ENCODE measurements at places on chromosomes 5 and 9.
A peak's percentile ranks its signal among the peaks of the same experiment; 100 is the strongest.

GRCh38 chr5:142979636-142980035 is 209.5 kb downstream of the ARHGAP26 start:
- no peak for DNase-seq

GRCh38 chr5:102850503-102850902 is 95.4 kb downstream of the PAM start:
- no peak for DNase-seq

GRCh38 chr9:17994695-17995425 is 416.0 kb downstream of the SH3GL2 start:
- DNase-seq: no peak

DNA sequence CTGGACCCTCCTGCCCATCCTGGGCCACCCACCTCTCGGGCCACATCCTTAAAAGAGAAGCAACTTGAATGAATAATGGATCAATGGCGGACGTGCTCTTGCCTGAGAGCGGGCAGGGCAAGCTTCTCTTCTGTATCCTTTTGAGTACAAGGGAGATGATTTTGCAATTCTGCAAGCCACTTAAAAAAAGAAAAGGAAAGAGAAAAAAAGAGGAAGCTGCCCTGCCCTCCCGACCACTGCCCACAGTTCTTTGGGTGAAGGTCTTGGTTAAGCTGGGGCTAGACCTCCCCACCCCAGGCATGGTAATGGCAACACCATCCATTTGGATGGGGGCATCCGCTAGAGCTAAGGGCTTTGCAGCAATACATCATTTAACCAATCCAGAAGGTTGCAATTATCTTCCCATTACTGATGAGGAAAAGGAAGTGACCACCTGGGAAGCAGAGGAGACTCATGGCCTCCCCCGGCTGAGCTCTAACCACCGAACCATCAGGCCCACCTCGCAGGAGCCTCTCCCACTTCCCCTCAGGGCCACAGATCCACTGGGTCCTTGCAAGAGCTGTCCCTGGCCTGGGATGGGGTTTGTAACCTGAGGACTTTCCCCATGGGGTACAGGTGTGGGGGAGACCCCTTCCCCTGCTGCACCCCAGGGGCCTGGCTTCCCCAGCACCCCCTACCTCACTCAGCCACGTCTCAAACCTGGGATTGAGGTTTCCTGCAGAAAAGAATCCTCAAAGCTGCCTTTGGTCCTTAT is 27.8 kb upstream of the LAMC3 start:
- no peak for DNase-seq

- no peak for DNase-seq
Observed at GRCh38 chr5:74556631-74557595, 83.6 kb downstream of the ENC1 start.

GRCh38 chr9:38529317-38529716 is 91.1 kb downstream of the ANKRD18A start:
- no peak for DNase-seq

DNA sequence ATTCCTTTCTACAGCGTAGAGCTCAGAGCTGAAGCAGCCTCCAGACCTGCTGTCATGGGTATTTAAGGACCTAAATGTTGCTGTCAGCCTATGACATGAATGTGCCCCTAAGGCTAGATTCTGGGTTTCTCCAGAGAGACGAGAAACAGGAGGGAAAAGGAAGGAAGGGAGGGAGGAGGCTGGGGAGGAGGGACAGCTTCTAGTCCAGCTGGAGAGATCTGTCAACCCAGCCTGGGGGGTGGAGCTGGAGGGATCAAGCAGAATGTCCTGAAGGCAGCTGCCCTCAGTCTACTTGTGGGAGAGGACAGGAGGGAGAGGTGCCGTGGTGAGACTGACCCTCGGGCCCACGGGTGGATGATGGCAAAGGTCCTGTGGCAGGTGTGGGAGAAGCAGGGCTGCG is 1.1 kb upstream of the DBH start:
- no peak for DNase-seq

GRCh38 chr9:119544492-119544891 is 175.3 kb upstream of the BRINP1 start:
- no peak for DNase-seq

DNA sequence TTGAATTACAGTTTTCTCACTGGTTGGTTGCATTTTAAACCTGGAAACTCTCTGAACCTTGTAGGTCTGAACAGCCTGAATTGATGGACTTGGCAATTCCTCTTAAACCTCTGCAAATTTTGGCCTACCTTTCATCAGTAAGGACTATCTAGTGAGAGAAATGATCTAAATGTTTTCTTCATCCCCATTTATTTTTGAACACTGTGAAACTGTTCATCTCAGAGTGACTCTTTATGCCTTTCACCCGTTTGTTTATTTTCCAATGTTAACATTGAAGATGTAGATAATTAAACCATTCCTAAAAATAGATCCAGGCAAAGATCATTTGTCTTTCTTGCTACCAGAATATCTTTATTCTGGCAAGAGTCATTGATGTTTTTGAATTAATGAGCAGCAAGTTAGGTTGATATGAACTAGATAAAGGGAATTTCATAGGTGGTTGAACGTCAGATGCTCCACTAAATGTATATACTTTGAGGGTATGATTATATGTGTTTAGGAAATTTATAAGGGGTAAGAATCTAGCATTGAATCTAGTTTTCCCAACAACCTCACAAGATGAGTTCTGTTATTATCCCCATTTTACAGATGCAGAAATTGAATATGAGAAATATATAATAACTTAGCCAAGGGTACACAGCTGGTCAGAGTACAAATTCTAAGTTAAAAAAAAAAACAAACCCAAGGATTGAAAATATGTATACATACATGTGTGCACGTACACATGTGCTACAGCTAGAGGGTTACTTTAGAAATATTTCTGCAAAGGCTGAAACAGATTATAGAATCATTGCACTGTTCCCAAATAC is 3.4 kb downstream of the CPEB4 start:
- DNase-seq: no peak

GRCh38 chr5:128015478-128015877 is 68.1 kb upstream of the SLC12A2 start:
- no peak for DNase-seq

GRCh38 chr5:62650197-62650596 is 71.6 kb downstream of the LRRC70 start:
- peak; percentile 42 for DNase-seq

Data from fibroblast of skin of scalp (primary cell).